ENCODE measurements at places on chromosomes 7 and 10.

DNA sequence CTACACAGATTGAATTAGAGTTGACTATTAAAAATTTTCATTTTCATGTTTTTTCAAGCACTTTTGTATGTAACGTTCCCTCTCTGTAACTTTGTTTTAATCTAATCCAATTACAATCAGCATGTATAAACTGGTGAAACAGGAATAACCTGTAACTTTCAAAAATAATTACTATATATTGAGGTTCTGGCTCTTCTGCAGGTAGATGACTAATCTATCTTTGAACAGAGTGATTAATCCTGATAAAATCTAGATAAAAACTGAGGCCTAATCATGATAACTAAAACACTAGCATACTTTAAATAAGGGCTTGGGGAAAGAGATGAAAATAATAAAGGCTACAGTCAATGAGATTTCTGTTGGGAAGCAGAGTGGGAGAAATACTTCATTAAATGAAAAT lies 101.6 kb upstream of the KCND2 start:
- no peak for DNase-seq

GRCh38 chr7:131826960-131827359 lies 270.5 kb upstream of the PODXL start:
- no peak for DNase-seq

DNA sequence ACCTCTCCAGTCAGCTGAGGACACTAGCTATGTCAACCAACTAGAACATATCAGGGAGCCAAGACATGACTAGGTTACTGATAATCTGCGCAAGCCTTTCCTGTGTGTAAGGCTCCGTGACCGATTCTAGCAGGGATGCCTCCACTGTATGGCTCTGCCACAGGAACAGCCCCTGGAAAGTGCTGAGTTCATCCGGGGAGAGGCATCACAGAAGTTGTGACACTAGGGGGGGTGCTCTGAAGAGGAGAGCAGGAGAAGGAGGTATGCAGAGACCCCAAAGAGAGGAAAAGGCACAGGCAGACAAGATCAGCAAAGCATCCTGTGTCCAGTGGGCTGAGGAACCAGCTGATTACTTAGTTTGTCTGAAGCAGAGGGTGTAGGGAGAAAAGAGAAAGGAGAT lies 13.5 kb downstream of the UPP1 start:
- no peak for DNase-seq

GRCh38 chr10:28678687-28679457 lies 1.6 kb downstream of the BAMBI start:
- no peak for DNase-seq

DNA sequence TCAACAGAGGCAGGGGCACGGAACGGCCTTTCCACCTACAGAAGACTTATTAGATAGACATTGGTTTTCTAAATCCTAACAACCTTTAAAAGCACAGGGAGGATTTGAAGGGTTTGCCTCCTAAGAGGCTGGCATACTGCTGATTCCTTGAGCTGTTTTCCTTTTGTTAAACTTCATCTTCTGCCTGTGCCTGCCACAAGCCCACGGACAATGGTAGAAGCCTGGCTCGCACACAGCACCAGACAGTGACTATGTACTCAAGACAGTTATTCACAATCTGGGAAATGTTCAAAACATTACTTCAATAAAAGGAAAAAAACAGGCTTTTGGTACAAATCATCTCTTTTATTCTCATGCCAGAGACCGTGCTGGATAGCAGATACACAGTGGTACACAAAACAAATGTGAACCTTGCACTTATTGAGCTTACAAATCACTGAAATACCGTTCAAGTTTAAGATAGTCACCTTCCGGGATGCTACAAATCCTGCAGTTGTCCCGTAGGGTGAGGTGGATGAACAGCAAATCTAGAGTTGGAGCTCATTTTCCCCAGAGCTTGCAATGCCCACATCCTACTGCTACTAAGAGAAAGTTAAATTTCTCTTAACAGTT lies 63.9 kb downstream of the VPS41 start:
- DNase-seq, result no peak

DNA sequence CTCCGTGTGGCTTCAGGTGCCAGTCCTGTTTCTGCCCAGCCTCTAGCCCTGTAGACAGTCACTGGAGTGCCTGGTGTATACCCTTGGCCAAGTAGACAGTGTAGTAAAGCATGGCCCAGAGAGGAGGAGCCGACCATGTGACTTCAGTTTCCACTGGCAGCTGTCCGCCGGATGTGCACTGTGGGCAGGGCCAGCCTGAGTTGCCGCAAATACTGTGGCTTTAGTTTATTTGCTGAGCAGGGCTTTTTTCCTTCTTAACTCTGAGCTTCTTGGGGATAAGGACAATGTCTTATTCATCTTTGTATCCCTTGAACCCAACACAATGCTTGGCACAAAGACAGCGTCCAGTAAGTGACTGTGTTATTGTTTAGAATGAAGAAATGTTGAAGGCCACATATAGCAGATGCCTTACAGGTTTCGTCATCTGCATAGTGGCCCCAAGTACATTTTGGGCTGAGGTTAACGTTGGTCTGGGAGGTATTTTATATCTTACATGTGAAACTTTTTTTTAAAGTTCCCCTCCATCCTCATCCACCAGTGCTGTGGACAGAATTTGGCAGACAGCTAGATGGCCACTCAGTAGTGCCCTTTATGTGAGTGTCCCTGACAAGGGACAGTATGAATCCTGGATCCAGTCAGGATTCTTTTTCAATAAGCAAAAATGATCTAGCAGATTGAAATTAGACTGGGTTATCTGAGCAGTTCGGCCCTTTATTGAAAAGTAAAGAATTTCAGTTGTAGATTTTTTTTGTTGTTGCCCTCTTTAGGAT lies 40.6 kb downstream of the CYP17A1 start:
- peak; percentile 59 for DNase-seq

GRCh38 chr7:49513911-49514310 lies 259.5 kb upstream of the VWC2 start:
- no peak for DNase-seq

Measured in AG08396 (cell line).